WTC11 (cell line): ENCODE measurements at places on chromosomes 5 and 9.

DNA sequence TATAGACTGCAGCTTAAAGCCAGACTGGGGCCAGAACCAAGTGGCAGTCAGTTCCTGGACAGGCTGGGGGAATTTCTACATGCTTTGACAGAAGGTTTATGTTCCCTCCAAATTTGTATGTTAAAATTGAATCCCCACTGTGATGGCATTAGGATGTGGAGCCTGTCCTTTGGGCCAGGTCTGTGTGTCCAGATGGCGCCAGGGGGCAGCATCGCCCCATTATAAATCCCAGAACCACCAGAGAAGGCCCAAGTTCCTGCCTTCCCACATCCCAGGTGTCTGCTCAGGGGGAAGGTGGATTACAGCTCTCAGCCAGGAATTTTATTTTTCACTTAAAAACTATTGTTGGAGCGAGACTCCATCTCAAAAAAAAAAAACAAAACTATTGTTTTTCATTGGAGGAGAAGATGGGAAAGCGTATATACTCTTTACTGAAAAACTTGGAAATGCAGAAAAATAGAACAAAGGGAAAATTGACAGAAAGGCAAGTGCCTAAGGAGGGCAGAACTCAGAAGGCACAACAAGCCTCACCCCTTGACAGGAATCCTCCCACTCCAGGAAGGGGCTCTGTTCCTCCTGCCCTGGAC, 5.0 kb downstream of the IL3 start:
- peak; percentile 80 for DNase-seq

GRCh38 chr9:74645007-74645639, 148.0 kb downstream of the RORB start:
- DNase-seq, result no peak

DNA sequence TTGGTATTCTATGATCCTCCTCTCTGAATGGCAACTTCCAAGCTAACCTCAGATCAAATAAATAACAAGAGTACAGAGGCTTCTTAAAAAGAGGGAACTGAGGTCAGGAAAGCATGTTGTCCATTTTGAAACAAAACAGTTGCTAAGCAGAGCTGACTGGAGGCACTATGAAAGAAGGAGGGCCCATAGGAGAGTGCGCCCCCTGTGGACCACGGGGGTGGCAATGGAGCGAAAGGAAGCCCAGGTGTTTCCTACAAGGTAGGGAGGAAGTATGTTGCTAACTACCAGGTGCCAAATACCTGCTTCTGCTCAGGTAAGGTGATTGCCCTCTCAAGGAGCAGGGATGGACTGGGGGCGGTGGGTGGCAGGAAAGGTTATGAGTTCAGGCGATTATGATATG, 101.8 kb upstream of the MAST4 start:
- peak; percentile 81 for DNase-seq

DNA sequence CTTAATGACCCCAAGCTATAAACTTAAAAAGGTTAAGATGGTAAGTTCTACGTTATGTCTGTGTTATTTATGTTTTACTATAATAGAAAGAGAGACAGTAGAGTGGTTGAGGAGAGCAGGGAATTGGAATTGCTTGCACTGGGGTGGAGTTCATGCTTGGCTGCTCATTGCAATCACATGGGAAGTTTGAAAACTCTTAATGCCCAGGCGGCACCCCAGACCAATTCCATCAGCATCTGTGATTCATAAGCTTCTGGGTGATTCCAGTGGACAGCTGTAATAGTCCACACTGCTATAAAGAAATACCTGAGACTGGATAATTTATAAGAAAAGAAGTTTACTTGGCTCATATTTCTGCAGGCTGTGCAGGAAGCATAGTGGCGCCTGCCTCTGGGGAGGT, 323.9 kb upstream of the MSX2 start:
- DNase-seq, result no peak

DNA sequence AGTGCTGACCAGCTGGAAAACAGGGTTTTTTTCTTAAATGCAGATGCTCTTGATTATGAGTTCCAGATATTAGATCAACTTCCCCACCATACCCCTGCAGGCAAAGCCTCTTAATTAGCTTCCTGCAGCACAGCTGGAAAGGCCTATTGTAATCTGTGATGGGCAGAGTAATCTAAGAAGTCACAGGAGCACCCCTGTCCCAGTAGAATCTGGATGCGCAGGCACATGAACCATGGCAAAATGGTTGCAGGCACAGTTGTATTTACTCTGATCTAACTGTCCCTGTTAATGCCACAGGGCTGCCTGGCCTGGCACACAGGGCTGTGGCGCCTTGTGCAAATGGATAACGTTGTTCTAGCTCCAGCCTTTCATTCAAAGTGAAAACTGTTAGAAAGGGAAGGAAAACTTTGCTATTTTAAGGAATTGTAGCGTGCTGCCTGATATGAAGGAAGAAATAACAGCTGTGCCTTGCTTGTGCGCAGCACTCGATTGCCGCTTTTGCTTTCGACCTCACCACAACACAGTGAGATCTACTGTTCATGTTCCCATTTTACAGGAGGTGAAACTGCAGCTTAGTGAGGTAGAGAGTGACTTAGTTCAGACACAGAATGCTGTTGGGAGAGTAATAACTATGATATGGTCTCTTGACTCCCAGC, 2.3 kb downstream of the TGFBI start:
- no peak for DNase-seq

- DNase-seq, result no peak
These were observed 44.8 kb downstream of the PJA2 start for GRCh38 chr5:109364977-109365376.

DNA sequence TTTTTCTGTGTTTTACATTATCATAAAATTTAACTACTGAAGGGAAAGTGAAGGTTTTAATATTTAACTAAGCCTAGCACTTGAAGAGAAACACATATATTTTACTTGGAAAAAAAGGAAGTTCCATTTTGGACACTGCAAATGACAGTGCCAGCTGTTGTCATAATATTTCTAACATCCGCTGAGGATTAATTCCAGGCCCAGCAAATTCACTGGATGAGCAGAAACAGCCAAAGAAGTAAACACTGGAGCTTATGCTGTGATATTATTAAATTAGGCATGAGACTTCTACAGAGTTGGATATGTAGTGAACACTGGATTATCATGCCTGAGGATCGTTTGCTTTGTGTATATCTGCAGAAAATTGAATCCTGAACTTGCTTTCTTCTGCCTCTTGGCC, 67.6 kb downstream of the GHR start:
- no peak for DNase-seq

- no peak for DNase-seq
These were observed 3.6 kb upstream of the PITX1 start for GRCh38 chr5:135037519-135038204.

DNA sequence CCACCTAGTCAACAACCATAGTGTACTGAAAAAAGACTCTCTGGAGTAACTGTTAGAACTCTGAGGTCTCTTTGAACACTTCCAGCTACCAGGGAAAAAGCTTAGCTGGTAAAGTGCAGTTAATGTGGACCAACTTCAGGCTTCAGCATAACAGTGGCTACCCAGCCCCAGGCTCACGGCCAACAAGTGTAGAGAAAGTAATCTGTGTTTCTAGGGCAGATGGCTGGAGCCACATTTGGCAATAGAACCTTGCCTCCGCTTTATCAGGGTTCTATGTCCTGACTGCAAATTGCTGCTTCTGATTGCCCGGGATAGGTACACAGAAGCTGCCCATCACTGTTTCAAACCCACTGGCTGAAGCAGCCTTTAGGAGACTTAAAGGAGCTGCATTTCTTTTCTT, 76.0 kb upstream of the SIMC1 start:
- no peak for DNase-seq

- DNase-seq, result no peak
These were observed 15.9 kb downstream of the NINJ1 start for GRCh38 chr9:93117924-93118862.

DNA sequence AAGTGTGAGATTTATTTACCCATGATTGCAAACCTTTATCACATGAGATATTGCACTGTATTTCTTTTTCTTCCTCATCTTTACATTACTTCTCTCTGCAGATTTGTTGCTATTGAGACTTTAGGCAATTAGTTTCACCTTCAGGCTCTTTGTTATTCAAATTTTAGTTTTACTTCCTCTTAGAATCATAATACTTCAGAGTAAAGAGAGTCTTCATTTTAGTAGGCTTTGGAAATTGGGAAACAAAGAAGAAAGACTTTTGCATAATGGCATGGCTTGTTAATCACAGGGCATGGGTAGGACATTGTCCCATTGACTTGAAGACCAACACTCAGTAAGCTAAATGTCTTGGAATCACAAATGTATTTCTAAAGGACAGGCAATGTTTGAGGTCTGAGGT, 1.2 kb upstream of the PCDHGA5 start:
- no peak for DNase-seq

DNA sequence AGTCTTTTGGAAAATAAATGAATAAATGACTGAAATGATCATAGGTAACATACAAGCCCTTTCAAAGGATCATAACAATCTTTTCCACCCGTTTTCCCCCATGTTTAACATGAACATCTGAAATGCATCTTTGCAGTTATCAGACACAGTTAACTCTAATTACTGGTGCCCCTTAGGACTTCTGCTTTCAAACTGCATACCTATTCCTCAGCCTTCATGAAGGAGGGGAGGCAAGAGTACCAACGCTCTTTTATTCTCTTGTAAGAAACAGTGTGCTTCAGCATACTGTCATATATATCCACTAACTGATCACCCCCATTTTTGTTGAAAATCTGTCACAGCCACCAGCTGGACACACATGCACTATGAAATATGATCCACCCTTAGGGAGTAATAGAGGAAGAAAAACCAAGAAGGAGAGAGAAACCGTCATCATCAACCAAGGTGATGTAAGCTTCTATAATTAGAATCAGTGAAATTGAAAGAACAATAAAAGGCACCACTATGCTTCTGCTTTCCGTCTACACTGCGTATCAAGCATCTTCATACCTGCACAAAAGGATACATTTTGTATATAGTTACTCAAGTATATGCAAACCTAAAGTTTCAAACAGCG, 98.7 kb downstream of the RAPGEF6 start:
- DNase-seq, result no peak

- peak; percentile 76 for DNase-seq
These were observed 29.7 kb downstream of the ZNF462 start for GRCh38 chr9:106892632-106893031.

DNA sequence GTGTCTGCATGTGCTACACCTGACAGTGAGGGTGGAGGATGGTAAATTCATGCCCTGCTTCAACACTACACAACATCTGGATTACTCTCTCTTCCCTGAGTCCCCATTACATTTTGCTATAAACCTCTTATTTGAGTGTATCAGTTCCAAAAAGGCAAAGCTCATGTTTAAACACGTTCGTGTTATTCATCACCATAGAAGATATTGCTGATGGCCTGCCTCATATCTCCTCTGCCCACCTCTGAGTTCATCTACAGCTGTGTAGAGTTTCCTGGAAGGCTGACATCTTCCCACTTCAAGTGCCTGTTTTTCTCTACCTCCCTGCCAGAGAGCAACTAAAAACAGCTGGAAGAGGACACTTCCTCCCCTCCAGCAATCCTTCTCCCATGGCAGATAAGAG, 433.2 kb downstream of the ISL1 start:
- no peak for DNase-seq

DNA sequence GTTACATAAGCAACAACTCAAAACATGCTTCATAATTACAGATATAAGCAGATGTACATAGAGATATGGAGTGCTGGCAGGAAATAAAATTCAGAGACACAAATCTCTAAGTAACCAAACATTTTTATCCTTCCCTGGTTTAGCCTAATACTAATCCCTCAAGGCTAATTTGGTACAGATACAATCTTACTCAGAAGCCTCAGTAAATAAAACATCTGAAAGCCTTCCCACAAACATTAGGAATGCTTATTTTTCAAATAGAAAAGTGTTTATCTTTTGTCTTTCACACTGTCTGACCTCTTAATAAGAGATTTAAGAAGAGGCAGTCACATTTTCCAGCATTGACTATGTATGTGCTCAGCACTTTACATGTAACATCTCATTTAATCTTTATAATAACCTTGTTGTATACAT, 399.4 kb downstream of the ARRDC3 start:
- DNase-seq, result no peak

DNA sequence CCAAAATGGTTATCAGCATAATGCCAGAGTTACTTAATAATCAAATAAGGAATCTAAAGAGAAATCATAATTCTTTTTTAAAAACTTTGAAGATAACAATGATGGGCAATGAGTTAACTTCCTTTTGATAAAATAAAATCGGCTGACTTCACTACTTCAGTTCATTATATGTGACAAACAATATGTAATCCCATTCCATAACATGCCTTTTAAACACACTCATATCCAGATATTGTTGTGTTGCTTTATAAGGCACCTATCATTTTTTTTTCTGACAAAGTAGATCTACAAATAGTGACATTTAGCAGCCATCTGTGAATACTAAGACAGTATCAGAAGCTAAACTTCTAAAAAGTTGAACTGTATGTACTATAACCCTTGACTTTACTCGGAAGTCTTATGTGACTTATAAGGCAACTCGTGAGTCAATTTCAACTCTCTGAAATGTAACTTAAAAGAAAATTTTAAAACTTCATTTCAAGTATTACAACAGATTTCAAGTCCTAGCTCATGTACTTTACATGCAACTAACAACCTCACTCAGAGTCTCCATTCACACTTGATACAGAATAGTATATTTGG, 7.5 kb downstream of the ADAMTS6 start:
- no peak for DNase-seq

- no peak for DNase-seq
These were observed 637.2 kb downstream of the PDE4D start for GRCh38 chr5:59256331-59256730.

DNA sequence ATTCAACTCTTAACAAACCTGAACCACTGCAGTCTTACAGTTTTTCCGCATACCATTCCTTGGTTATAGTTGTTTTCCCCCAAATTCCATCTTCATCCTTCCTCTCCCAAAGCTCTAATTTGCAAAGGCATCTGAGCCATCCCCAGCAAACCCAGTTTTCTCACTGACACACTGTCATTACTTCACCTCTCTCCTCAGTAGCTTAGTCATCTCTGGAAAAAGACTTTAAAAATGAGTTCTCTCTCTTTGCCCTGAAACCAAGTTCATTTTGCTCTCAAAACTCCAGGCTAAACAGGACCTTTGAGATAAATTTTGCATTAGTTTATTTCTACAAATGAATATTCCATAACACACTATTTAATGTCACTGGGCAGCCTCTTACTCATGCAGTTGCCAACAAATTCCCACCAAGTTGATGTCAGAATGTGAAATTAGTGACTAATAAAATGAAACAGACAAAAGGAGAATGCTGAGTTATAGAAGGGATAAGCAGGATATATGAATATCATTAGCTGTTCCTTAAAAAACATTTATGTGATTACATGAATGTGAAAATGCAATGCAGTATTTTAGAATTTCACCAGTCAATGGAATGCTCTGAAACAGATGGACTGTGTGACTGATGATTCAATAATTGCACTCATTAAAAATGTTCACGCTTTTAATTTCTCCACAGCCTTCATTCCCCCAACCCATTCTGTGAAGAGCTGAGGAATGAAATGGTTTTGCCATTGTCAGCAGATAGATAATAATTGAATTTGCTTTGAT, 107.4 kb upstream of the DMAC1 start:
- no peak for DNase-seq

GRCh38 chr5:130333089-130333488, 428.8 kb downstream of the CHSY3 start:
- DNase-seq, result no peak

GRCh38 chr9:96217754-96218693, 84.0 kb downstream of the HSD17B3 start:
- DNase-seq, result peak; percentile 78

- no peak for DNase-seq
These were observed 53.3 kb downstream of the AOPEP start for GRCh38 chr9:94779693-94780290.

GRCh38 chr9:28197653-28198052, 624.4 kb upstream of the C9orf72 start:
- no peak for DNase-seq

GRCh38 chr5:126763371-126763770, 13.6 kb upstream of the LMNB1 start:
- no peak for DNase-seq
